ENCODE measurements at places on chromosomes 5 and 9.

- no peak for DNase-seq
These were observed 4.3 kb upstream of the TRIM41 start for GRCh38 chr5:181218795-181219124.

- no peak for DNase-seq
These were observed 10.0 kb upstream of the FAM169A start for GRCh38 chr5:74875994-74876791.

DNA sequence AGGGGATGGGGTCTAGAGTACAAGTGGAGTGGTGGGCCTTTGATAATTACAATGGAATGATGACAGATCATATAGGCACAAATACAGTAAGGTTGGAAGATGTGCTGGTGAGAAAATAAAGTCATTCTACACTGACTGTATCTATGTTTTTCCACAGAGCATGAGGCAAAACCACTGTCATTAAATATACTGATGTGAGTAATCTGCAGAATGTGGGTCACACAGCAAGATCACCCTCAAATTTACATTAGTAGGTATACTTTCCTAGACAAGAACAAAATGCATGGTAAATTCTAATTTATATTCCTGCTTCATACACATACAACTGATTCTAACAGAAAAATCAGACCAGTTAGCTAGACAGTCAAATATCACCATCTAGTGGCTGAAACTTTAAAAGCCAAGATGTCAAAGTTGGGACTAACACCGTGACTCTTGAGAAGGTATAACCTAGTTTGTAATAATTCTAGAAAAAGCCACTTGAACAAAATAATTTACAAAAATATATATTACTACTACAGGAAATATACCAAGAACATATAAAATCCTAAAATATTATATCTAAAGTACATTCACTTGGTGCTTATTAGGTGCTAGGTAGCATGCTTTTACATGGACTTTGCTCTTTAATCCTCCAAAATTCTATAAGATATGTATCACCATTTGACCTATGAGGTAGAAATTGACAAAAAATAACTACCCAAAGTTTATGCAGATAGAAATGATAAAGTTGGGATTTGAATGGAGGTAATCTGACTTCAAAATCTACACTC is 19.5 kb downstream of the TTC33 start:
- no peak for DNase-seq

DNA sequence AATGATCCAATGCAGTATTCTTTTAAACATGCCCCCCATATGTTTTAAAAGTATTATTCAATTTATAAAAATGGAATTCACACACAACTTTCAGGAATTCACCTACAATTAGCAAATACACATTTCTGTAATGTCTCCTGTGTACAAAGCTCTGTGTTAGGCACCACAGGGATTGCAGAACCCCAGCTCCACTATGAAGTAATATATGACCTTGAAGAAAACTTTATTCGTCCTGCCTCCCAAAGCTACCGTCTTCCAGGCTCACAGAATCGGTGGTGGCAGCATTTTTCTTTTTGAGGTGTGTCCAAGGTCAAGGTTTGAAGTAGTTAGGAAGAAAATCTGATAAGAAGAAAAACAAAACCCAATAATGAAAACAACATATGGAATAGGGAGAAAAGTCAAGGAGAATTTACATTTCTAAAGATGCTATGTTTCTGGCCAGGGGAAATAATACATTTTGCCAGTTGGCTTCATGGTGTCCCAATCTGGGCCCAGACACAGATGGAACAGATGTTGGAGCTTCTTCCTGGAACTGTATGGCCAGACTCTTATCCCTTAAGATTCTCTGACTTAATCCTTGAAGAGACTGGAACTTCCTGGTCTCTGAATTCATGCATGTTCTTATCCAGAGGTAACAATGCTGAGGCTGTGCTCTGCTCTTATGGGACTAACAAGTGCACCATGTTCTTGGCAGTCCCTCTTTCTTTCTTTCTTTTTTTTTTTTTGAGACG is 22.0 kb upstream of the LVRN start:
- DNase-seq = no peak

All from stimulated activated CD8-positive, alpha-beta memory T cell treated with anti-CD3 and anti-CD28 coated beads, Interleukin-15, amount 100 ng/mL, for 4 hours (primary cell).